Peyer's patch (tissue), 4 donors: ENCODE measurements at places on chromosomes 6 and 20. TPM values are rescaled to one million over a fixed set of nuclear protein-coding genes. Genes with fewer than 3 reads are reported as not detected.

Gene C6orf132
- 47.9 TPM for total RNA-seq

DNA sequence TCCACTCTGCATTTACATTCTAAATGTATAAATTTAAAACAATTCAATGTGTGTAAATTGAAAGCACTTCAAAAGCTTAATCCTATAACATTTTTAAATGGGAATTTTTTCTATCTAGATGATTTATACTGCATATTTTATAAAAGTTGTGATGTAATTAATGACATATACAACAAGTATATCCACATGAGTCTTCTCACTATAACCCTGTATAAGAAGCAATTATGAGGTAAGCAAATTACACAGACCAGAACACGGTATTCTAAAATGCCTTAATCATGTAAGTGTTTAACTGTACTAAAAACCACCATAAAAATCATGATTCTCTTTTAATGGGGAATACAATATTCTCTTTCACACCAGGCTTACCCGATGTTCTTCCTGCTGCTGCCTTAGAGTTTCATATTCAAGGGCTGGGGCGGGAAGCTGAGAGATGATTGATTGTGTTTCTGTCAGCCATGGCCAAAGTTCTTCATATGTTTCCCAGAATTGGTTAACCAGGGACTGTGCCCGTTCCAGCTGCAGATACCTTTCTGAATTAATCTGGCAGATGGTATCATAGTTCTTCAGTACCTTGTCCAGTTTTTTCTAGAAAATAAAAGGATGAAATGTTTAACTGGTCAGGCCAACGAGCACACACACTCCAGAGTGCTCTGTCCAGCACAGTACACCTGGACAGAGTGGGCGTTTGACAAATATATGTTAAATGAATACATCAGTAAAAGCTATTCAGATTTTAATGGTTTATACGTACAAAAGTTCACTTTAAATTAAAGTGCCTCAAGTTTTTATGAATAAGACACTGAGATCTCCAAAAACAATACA is 127.4 kb downstream of the DST start:
- no peak overlapping the region for H3K4me3 ChIP-seq
- H3K36me3 ChIP-seq = peaks cover 16% of the 10 kb centered on the region
- peaks cover 17% of the 10 kb centered on the region for H3K4me1 ChIP-seq

- no peak for DNase-seq
- H3K4me3 ChIP-seq = no peak overlapping the region
- H3K27ac ChIP-seq = no peak overlapping the region
These were observed 80.4 kb downstream of the SULF2 start for GRCh38 chr20:47704746-47705496.

DNA sequence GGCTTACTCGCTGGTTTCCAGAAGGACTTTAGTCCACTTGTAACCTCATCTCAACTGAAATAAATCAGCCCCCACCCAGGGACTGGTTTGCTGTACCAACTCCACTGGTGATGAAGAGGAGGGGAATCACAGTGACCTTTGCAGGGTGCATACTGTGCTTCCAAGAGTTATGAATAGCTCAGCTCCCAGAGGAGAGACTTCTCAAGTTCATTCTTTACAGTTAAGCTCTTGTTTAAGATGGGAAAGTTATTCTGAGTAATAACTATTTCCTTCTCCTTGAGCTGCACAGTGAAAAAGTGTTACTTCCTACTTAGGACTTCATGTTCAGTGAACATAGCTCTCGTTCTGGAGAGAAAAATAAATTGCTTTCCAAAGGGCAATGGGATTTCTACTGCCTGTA is 166.5 kb upstream of the ECI2 start:
- H3K4me3 ChIP-seq = no peak overlapping the region
- no peaks in the 10 kb centered on the region for H3K36me3 ChIP-seq
- H3K27me3 ChIP-seq = no peaks in the 10 kb centered on the region
- DNase-seq = no peak

DNA sequence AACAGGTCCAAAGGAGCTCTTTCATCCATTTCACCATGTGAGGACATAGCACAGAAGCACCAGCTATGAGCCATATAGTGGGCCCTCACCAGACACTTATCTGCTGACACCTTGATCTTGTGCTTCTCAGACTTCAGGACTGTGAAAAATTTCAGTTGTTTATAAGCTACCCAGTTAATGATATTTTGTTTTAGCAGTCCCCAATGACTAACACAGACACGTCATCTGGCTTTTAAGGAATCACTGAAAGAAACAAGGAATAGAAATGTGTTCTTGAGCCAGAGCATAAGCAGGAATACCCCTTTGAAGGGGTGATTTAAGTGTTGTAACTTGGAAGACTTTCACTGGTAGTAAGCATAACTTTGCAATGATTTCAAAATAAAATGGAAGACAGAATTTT is 214.7 kb upstream of the PTCHD4 start:
- H3K4me3 ChIP-seq = no peak overlapping the region
- H3K27ac ChIP-seq = no peak overlapping the region
- H3K4me1 ChIP-seq = no peaks in the 10 kb centered on the region
- H3K36me3 ChIP-seq = no peaks in the 10 kb centered on the region
- H3K27me3 ChIP-seq = no peaks in the 10 kb centered on the region
